KG1 (cell line): ENCODE measurements at places on chromosomes 12 and 14.

- no peak for DNase-seq
Measured at GRCh38 chr12:118189741-118190191, 53.8 kb downstream of the PEBP1 start.

GRCh38 chr12:3273409-3273853 lies 196.3 kb downstream of the TSPAN9 start:
- DNase-seq = no peak

- DNase-seq = no peak
Measured at GRCh38 chr12:10967409-10967808, 19.3 kb downstream of the TAS2R50 start.

- no peak for DNase-seq
Measured at GRCh38 chr14:60094306-60094897, 2.7 kb downstream of the PCNX4 start.

DNA sequence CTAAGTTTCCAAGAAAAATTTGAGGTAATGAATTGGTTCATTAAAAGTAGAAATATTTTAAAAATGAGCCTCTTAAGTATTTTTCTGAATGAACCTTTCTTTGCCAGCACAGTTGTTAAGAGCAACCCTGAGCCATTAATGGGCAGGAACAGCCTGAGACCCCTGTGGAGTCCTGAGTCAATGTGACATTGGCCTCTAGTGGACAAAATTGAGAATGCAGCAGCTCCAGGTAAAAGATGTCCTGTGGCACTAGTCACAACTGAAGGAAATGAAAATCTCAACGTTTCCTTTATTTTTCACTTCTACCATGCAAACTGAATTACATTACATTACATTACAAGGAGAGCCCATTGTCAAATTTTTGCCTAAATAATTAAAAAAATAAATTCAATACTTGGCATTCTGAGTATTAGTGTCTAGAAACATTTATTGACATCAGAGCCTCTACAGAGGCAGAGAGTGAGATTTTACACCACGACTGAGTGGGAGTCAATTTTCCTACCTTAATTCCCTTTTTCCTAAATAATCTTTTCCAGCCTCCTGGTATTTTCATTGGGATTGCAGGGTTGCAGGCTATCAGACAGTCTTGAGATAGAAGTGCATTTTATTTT lies 135.7 kb downstream of the PPM1H start:
- no peak for DNase-seq

- DNase-seq = no peak
Measured at GRCh38 chr12:75581515-75581914, 70.1 kb upstream of the KRR1 start.
